Activated CD4-positive, alpha-beta T cell treated with anti-CD3 and anti-CD28 coated beads, Interleukin-2, amount 10 ng/mL, durations not matched to agents 24 days and 14 days (primary cell): ENCODE measurements at places on chromosomes 1 and 21. TPM values are rescaled to one million over a fixed set of nuclear protein-coding genes. Genes with fewer than 3 reads are reported as not detected.

LCA5L gene
- not detected in 2 replicates for total RNA-seq

UBL4B gene
- not detected in 2 replicates for total RNA-seq

LMX1A gene
- not detected in 2 replicates for total RNA-seq

SPOCD1 gene
- total RNA-seq: not detected in 2 replicates

VSIG8 gene
- total RNA-seq: not detected in 2 replicates

RAB42 gene
- total RNA-seq: 0.09 TPM in 1 of 2 replicates, not detected in the other

KRTAP12-2 gene
- total RNA-seq: not detected in 2 replicates

WDR26 gene
- 81.0 and 90.9 TPM in 2 replicates for total RNA-seq

JAM2 gene
- total RNA-seq: 0.33 and 0.36 TPM in 2 replicates

HSD3B1 gene
- total RNA-seq: not detected in 2 replicates

ANKRD34A gene
- 4.8 and 5.2 TPM in 2 replicates for total RNA-seq

ALX3 gene
- total RNA-seq: not detected in 2 replicates

AMPD1 gene
- total RNA-seq: not detected in 2 replicates

CELA2B gene
- total RNA-seq: not detected in 2 replicates

GUCA2B gene
- not detected in 2 replicates for total RNA-seq

ZNF648 gene
- not detected in 2 replicates for total RNA-seq

VPS26C gene
- 52.8 and 60.0 TPM in 2 replicates for total RNA-seq

LCE2C gene
- not detected in 2 replicates for total RNA-seq

CYP4B1 gene
- total RNA-seq: not detected in 2 replicates

PTGFRN gene
- total RNA-seq: 35.4 and 35.6 TPM in 2 replicates

CFAP141 gene
- not detected in 2 replicates for total RNA-seq

MACF1 gene
- total RNA-seq: 203 and 204 TPM in 2 replicates

GPR37L1 gene
- total RNA-seq: not detected in 2 replicates

OVAAL gene
- not detected in 2 replicates for total RNA-seq

GNAT2 gene
- 0.33 TPM in 2 replicates for total RNA-seq

THEM4 gene
- total RNA-seq: 26.9 and 30.6 TPM in 2 replicates

ORC1 gene
- 43.5 and 44.2 TPM in 2 replicates for total RNA-seq

HES5 gene
- total RNA-seq: not detected in 2 replicates

DCST1 gene
- total RNA-seq: not detected in 2 replicates

S100A2 gene
- total RNA-seq: 0.40 and 1.2 TPM in 2 replicates

CCDC17 gene
- 1.6 and 2.8 TPM in 2 replicates for total RNA-seq

RHD gene
- total RNA-seq: not detected in 2 replicates

MTF2 gene
- 63.7 and 64.3 TPM in 2 replicates for total RNA-seq

NUP210L gene
- 0.02 TPM in 1 of 2 replicates, not detected in the other for total RNA-seq

A3GALT2 gene
- not detected in 2 replicates for total RNA-seq

ROR1 gene
- total RNA-seq: 0.09 TPM in 1 of 2 replicates, not detected in the other

GSTM1 gene
- total RNA-seq: 92.2 and 94.2 TPM in 2 replicates

NR5A2 gene
- total RNA-seq: not detected in 2 replicates

PLCH2 gene
- 2.2 and 2.8 TPM in 2 replicates for total RNA-seq

RGSL1 gene
- total RNA-seq: not detected in 2 replicates

SLC30A2 gene
- not detected in 2 replicates for total RNA-seq

MMP23B gene
- total RNA-seq: 1.2 and 1.5 TPM in 2 replicates
